NCI-H1436 treated with DMSO at 0.1 percent for 48 hours (cell line): ENCODE measurements at places on chromosomes 7 and 10.

DNA sequence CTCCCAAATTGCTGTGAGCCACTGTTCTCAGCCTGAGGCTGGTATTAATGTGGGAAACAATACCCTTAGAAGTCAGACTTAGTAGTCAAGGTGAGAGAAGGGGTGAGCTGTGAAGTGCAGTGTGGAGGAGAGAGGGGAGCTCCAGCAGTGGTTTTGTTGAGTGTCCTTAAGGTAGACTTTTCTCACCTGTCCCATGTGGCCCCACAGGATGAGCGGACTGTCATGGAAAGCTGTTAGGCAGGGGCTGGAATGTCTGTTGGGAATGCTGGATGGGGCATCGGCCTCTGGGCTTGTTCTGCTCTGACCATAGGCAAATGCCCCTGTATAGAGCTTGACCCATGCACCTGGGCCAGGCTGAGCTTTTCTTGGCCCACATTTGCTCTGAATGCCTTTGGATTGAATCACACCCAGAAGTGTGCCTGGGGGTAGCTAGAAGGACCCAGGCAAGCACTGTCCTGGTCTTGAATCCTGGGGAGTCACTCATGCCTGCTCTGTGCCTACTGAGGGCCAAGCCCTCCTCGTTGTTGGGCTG is 36.3 kb upstream of the SH2D4B start:
- DNase-seq = no peak

GRCh38 chr7:84735677-84736076 is 451.2 kb downstream of the SEMA3D start:
- DNase-seq = no peak

DNA sequence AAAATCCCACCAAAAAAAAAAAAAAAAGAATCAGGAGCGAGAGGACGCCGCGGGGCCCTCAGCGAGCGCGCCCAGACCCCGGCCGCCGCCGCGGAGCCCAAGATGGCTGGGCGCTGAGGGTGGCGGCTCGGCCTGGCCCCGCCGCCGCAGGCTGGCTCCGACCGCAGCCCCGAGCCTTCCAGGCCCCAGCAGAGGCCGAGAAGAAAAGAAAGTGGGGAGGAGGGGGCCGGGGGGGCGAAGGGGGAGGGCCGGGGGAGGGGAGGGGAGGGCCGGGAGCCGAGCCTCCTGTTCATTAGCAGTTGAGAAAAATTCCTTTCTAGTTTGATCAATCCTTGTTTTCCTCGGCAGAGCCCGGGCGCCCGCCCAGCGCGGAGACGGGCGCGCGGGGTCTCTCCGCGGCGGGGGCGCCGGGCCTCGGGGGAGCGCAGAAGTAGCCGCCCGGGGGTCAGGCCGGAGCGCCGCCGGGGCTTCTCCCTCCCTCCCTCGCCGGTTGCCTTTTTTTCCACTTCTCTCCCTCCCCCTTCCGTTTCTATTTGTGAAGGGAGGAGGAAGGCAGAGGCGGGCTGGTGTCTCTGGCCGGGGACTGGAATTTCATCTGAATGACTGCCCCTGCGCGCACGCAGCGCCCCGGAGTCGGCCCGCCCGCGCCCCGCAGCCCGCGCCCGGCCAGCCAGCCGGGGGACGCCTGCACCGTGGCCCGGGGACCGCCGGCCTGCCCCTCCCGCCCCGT is 778 bp upstream of the TRIM8 start:
- DNase-seq = no peak

DNA sequence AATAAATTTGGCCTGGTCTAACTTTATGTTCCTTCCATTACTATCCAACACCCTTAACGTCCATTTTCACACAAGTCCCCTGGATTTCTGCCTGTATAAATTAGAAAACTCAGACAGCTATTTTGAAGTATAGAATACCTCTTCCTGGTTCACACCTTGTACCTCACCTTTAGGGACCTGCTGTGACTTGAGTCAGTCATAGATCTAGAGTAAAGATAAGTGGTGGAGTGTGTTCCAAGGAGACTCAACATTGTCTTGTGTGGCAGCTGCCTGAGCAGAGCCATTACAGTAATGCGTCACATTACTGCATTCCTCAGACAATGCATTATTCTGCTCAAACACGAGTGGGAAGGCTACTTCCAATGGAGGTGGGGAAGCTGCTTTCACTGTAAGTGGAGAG is 513.9 kb downstream of the ADRA2A start:
- DNase-seq = no peak

DNA sequence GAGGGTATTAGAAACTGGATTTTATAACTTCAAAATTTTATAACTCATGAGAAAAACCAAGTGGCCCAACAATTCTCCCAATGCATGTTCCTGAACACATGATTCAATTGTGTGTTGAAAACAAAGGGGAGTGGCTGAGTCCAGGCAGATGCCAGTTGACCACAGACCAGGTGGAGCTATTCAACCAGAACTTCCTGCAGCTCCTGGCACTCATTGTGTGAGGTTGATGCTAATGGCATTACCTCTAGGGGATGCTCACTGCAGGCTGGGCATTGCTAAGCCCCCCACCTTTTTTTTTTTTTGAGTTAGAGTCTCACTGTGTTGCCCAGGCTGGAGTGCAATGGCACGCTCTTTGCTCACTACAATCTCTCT is 20.3 kb downstream of the MYOF start:
- no peak for DNase-seq
